ENCODE measurements at places on chromosomes 4 and X. TPM values are rescaled to one million over a fixed set of nuclear protein-coding genes. Genes with fewer than 3 reads are reported as not detected.
A peak's percentile ranks its signal among the peaks of the same experiment; 100 is the strongest.

The DMRTC1B gene
- total RNA-seq = 1.5 TPM

The DSPP gene
- not detected for total RNA-seq

The FRAS1 gene
- total RNA-seq = 2.2 TPM

The REPS2 gene
- total RNA-seq = 17.2 TPM

The GPRASP1 gene
- total RNA-seq = 3.4 TPM

The GUCY1B1 gene
- total RNA-seq = 6.2 TPM

The LEF1 gene
- total RNA-seq = 2.5 TPM

The PSAPL1 gene
- total RNA-seq = not detected

The AASDH gene
- 9.6 TPM for total RNA-seq

The RAB9B gene
- 0.69 TPM for total RNA-seq

The PDGFC gene
- total RNA-seq = 27.9 TPM

The RAB33A gene
- 0.55 TPM for total RNA-seq

The DRD5 gene
- 0.13 TPM for total RNA-seq

The MED28 gene
- 37.5 TPM for total RNA-seq

- no peak for DNase-seq
Observed at GRCh38 chr4:150476776-150477175, 105.2 kb upstream of the MAB21L2 start.

DNA sequence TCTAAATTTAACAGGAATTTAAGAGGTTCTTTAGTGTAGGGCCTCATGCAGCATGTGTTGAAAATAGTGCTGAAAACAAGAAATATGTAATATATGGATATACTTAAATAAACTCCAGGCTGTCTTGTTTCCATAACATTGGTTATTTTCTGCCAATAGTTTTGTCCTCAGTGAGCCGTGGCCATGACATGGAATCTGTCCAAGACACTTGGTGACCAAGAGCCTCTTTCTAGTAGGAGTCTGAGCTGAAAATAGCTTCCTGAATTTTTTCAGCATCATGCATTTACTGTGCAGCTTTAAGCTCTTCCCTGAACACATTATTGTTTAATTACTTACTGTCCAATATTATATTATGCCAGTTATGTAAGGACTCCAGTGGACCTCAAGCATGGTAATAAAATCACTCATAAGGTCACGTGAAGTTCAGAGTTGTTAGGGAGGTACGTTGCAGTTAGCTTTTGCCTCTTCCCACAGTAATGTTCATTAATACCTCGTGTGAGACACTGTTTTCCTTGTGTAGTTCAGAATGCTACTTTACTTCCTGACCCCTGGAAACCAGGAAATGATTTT is 488.2 kb downstream of the GRID2 start:
- no peak for DNase-seq

DNA sequence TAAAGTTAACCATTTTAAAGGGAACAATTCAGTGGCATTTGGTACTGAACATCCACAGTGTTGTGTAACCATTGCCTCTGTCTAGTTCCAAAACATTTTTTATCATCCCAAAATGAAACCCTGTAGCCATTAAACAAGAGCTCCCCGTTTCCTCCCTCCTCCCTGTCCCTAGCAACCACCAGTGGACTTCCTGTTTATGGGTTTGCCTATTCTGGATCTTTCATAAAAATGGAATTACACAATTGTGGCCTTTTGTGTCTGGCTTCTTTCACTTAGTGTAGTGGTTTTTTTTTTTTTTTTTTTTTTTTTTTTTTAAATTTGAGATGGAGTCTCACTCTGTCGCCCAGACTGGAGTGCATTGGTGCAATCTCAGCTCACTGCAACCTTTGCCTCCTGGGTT is 11.6 kb downstream of the RBMX2 start:
- no peak for DNase-seq

GRCh38 chrX:38165023-38165422 is 55.6 kb downstream of the SRPX start:
- no peak for DNase-seq

GRCh38 chr4:96992443-96992842 is 1150.8 kb downstream of the STPG2 start:
- DNase-seq = no peak

GRCh38 chr4:173325007-173325736 is 9.0 kb downstream of the HMGB2 start:
- no peak for DNase-seq

DNA sequence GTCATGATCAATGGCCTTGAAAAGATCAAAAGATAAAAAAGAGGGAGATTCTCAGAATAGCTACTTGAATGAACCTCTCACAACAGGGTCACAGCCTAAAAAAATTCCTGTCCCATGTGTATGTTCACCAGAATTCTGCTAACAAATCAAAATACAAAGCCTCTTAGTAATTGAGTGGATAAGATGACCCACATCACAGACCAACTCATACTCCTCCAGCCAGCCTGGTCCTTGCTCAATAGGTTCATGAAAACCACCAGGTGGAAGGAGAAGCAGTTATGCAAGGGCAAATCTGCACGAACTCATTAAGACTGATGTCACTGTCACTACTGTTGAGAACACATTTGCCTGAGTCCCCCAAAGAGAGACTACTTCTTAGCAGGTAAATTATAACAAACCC is 21.5 kb downstream of the WDFY3 start:
- DNase-seq = no peak

GRCh38 chrX:55593756-55594257 is 29.4 kb upstream of the FOXR2 start:
- no peak for DNase-seq

DNA sequence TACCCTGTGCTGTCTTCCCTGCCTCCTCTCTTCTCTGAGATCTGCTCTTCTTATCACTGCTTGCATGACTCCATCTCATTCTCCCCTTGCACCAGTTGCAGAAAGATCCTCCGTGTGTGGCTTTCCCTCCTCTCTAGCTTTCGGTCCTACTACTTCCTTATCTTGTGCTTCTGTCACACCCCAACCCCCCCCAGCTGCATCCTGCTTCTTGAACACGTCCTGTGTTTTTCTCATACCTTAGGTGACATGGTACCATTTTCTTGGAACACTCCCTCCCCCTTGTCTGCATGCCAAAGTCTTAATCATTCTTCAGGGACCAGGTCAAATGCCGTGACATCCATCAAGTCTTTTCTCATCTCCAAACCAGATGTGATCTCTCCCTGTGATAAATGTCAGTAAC is 46.4 kb downstream of the FHL1 start:
- no peak for DNase-seq

- DNase-seq = no peak
Observed at GRCh38 chrX:348461-349117, 30.0 kb upstream of the GTPBP6 start.

DNA sequence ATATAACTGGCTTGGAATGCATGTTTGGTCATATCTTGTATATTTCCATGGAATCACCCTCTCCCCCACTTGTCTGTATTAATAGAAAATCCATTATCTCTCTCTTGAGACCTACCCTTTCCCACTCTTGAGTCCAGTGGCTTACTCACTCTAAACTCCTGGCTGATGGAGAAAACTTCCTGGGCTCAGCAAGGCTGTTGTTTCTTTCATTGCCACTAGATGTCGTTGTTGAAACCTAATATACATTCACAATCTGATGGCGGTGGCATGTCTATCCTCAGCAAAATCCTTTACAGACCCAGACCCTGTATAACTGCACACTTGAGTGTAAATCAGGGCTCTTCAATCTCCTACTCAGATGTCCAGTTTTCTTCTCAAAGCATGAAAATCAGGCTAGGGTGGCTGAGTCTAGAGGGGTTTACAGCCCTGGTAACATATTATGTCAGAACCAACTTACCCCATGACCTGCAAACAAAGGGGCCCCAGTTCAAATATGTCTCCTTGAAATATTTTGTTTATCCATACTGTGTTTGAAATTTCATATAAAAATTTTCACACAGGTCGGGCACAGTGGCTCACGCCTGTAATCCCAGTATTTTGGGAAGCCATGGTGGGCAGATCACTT is 70.0 kb upstream of the FAM241A start:
- peak; percentile 65 for DNase-seq

DNA sequence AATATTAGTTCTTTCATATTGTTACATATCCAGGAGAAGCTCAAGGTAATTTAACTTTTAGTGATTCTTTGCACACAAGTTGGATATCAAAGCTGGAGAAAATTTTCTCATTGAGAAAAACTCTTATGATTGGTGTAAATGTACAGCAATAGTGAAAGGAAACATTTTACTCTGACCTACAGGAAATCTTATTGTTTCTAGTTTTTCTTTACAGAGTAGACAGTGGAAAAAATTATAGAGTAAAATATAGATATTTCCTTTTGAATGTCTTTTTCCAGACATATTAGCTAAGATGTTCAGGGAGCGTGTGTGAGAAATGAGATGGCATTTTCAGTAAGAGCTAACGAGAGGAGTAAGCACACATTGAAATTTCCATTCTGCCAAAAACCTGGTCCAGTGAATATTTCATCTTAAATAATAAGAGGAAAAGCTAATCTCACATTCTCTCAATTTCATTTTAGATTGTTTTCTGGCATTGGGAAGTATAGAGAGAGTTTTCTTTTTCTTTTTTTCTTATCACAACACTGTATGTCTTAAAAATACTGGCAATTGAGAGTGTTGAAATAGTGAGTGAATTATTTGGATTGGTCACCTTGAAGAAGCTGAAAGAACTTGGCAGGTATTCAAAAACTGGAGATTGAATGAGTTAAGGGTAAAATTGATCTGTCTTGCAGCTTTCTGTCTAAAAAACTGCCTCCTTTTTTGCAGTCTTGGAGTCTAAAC is 15.6 kb upstream of the ATP8A1 start:
- DNase-seq = no peak

DNA sequence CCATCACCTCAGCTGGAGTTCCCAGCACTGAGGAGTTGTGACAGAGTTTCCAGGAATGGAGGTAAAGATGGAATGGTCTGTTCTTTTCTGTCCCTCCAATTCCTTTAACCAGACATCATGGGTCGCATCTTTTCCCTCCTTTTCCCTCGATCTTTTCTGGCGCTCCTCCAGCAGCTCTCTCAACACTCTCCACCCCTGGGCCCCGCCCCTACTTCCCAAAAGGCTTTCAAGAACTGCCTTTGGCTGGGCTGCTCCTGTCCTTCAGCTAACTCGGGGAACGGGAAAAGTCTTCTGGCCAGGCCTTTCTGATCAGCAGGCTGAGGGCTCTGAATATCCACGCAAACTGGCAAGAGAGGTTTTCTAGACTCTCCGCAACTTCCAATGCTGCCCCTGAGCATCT is 34.0 kb downstream of the UTP14A start:
- no peak for DNase-seq

GRCh38 chr4:1768367-1769034 is 24.6 kb upstream of the FGFR3 start:
- DNase-seq = no peak

- DNase-seq = no peak
Observed at GRCh38 chr4:145042601-145043285, 55.3 kb downstream of the ANAPC10 start.

DNA sequence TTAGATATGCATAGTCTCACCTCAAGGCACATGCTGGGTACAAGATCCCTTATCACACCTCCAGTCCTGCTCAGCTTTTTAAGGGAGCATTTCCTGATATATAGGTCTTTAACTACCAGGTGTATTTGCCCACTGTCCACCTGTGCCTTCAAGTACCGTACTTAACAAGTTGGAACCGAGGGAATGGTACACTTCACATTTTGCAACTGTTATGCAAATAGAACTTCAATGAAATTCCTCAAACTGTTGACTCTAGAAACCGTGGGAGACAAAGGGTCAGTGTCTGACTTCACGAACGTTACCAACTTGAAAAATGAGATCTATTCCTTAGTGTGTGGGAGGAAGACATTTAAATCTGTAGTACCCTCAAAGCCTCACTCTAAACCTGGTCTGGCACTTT is 5.2 kb downstream of the TRIM2 start:
- DNase-seq = no peak

GRCh38 chr4:74665346-74665745 is 129.0 kb downstream of the BTC start:
- DNase-seq = no peak

- no peak for DNase-seq
Observed at GRCh38 chrX:16601885-16602284, 48.1 kb upstream of the S100G start.

DNA sequence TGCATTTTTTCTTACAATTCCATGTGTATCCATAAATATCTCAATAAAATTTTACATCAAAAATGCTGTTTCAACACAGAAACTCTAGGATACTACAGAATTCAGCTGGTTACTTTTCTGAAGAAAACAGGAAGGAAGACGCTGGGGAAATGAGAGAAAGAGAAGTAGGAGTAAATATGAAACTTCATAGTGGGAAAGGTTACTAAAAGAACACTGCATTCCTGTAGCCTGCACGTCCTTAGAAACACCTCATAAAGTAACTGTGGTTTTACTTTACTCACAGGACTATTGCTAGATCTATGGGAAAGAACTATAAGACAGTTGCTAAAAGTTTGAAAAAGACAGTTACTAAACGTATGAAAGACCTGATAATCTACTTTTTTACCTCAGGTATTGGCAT is 23.1 kb downstream of the ATP11C start:
- no peak for DNase-seq

- no peak for DNase-seq
Observed at GRCh38 chr4:47490550-47490949, 5.5 kb downstream of the ATP10D start.

DNA sequence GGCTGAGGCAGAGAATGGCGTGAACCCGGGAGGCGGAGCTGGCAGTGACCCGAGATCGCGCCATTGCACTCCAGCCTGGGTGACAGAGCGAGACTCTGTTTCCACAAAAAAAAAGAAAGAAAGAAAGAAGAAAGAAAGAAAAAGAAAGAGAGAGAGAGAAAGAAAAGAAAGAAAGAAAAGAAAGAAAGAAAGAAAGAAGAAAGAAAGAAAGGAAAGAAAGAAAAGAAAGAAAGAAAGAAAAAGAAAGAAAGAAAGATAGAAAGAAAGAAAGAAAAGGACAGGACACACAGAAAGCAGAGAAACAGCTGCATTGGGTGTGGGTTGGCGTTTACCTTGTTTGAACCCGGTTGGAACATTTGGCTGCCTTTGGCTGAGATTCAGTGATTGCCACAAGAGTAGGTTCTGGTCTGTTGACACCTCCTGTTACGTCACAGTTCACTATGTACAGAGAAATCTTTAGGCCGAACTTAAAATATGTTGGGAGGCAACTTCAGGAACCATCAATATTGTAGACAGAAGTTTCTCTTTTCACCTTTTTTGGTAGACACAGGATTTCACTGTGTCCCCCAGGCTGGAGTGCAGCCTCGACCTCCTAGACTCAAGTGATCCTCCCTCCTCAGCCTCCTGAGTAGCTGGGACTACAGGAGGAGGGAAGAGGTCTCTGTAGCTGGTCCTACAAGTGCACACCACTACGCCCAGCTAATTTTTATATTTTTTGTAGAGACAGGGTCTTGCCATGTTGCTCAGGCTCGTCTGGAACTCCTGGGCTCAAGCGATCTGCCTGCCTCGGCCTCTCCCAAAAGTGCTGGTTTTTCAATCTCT is 16.3 kb upstream of the PLCXD1 start:
- DNase-seq = peak; percentile 11
